CD4-positive, alpha-beta T cell treated with Interleukin-4 for 4 hours (primary cell): ENCODE measurements at places on chromosomes 7 and 10.

GRCh38 chr7:70574970-70575799 is 556.8 kb upstream of the GALNT17 start:
- no peak for DNase-seq

DNA sequence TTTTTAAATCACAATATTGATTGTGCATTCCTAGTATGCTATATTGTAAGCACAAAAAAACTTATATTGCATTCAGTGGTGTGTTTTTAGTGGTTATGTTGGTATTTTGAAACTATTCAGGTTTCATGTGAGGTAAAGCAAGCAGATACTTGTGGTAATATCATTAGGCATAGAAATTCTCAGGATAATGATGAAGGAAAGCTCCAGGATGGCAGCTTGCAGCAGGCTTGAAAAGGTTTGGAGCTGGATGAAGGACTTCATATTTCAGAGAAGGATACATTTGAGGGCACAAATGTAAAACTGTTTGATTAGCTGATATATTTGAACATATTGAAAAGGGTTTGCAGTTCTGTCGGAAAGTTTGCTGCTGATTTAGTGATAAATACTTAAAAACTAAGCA is 17.5 kb downstream of the TRIM24 start:
- no peak for DNase-seq

DNA sequence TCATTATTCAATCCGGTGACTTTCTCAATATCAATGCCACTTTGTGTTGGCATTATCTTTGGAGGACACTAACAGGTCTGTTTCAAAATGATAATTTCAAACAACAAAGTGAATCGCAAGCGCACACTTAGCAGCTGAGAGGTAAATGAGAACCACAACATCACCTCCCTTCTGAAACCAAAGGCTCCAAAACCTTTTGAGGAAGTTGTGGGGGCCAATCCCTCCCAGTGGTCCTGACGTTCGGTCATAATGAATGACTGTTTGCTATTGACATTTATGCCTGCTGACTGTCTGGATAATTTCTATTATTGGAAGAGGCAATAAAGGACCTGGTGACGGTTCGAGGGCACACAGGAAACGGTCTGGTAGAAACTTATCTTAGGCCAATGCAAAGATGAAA is 1.8 kb downstream of the ADARB2 start:
- no peak for DNase-seq

- no peak for DNase-seq
These were observed 12.6 kb downstream of the SLC29A4 start for GRCh38 chr7:5295039-5296014.

DNA sequence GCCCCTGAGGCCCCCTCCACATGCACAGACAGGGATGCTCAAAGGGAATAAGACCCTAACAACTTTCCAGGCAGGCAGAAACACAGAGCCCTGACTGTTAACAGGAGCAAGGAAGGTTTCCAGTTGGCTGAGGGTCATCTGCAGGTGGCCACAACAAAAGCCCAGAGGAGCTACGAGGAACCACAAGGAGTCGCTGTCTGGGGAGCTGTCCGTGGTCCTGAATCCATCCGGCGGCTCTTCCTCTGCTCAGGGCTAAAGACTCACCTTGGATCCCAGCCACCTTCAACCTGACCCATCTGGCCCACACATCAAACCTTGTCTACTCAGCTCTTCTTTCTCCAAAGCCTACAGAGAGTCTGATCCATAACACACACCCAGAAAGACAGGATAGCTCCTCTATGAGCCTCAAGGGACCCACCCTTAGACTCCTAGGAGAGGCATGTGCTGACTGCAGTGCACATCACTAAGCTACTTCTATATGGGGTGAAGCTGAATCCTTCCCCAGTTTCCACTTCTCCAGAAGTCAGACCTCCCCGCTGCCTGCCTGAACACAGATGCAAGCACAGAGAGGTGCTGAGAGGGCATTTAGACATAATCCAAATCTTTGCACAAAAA is 104.0 kb downstream of the SLIT1 start:
- DNase-seq, result peak; percentile 19

DNA sequence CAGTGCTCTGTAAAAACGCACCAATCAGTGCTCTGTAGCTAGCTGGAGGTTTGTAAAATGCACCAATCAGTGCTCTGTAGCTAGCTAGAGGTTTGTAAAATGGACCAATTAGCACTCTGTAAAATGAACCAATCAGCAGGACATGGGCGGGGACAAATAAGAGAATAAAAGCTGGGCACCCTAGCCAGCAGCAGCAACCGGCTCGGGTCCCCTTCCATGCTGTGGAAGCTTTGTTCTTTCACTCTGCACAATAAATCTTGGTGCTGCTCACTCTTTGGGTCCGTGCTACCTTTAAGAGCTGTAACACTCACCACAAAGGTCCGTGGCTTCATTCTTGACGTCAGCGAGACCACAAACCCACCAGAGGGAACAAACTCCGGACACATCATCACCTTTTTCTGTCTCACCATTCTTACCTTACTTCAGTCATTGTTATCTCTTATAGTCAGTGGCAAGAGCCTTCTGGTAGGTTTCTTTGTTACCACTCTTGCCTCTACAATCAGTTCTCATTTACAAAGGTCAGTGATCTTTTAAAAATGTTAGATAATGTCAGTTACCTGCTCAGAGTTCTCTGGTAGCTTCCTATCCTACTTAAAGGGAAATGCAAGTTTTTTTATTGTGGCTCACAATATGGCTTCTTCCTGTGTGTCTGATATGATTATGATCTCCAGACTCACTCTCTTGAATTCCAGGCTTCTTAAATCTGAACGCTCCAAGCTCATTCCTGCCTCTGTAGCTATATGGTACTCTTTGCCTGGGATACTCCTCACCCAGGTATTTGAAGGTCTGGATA is 4.5 kb downstream of the STAM start:
- DNase-seq, result peak; percentile 52

- no peak for DNase-seq
These were observed 302.8 kb downstream of the PTPRN2 start for GRCh38 chr7:158284617-158285382.

DNA sequence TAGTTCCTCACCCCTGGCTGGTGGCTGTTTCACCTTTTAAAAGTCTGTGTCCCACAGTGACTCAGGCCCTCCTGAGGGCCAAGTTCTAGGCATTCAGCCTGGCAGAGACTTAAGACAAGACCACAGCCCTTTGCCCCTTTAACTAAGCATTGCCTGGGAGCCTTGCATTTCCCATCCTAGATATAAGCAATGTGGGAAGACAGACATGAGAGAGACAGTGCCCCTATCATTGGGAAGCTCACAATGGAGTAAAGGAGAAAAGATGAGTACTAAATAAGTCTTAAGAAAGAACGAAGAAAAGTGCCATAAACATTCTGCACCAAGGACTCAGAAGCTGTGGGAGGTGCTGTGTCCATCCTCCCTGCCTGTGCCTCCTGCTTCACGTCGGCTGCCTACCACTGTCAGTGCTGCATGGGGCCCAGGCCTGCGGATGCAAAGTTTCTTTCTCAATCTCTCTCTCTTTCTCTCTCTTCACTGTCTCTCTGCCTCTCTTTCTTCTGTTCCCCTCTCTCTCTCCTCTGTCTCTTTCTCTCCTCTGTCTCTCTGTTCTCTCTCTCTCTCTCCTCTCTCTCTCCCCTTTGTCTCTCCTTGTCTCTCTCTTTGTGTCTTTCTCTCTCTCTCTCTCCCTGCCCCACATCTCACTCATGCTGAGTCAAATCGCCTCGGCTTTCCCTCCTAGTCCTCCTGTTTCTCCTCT is 21.5 kb downstream of the GPRIN2 start:
- no peak for DNase-seq

- no peak for DNase-seq
These were observed 99.6 kb upstream of the NPS start for GRCh38 chr10:127449490-127449889.

DNA sequence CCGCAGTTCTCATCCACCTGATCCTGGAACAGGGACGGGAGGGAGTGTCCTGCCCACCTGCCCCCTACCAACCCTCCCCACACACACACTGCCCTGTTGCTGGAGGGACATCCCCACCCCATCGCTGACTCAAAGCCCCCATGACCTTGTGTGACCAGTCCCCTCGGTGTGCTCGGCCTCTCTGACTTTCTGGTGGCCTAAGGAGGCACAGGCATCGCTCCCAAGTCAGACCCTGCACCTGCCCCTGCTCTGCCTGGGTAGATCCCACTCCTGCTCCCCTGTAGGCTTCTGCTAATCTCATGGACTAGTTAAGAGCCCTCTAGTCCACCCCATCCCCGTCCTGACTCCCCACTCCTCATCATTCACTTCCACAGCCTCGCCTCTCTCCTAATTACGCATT is 58.8 kb upstream of the DOCK1 start:
- no peak for DNase-seq

- DNase-seq, result no peak
These were observed 239.9 kb downstream of the CAMK1D start for GRCh38 chr10:12589291-12589690.

GRCh38 chr7:99094401-99094800 is 49.5 kb downstream of the SMURF1 start:
- DNase-seq, result no peak

DNA sequence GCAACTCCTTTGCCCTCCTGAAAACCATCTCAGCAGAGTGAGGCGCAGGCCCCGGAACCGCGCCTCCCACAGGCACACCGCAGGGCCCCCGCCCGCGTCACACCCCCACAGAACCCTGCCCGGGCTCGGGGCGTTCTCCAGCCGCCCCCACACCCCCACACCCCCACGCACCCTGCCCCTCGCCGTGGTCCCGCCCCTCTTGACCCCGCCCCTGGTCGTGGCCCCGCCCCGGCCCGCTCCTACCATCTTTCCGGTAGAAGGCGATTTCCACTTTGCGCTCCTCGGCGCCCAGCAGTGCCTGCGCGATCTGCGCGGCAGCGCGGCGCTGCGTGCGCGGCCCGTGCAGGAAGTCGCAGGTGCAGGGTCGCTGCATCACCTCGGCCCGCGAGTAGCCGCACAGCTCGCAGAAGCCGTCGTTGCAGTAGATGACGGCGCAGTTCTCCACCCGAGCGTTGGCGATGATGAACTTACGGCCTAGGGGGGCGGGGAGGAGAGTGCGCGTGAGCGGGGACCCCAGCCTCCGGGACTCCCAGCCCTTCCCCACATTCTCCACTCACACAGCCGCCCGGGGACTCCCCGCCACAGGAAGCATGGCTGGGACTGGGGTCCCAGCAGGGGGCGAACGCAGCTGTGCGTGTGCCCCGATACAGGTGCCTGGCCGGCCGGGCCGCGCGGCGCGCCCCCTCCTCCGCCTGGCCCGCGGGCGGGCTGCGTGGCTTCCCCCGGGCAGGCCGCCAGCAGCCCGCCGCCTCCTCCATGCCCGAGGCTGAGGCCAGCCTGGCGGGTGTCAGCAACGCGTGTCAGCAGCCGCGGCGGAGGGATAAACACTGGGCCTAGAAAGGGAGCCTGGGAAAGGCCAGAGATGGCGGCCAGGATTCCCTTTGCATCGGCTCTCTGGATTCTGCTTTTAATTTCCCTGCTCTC is 3.4 kb downstream of the KCNH2 start:
- DNase-seq, result peak; percentile 84

DNA sequence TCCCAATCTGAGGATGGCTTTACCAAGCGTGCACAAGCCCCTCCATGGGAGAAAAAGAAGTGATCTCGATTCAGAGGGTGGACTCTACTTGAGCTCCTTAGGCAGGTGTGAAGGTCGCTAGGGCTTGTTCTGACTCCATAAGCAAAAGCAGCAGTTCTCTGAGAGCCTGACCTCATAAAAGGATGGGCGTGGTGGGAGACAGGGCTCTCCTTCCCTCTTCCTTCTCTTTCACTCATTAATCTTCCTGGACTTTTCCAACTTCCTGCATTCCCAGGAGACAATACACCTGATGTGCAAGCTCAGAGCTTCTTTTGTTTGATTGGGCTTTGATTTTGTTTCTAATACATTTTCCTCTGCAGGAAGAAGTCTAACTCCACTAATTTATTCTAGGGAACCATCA is 22.3 kb upstream of the TMEM72 start:
- DNase-seq, result no peak

- no peak for DNase-seq
These were observed 750.1 kb upstream of the SORCS1 start for GRCh38 chr10:107914450-107915214.
